ENCODE measurements at places on chromosomes 7 and 10. TPM values are rescaled to one million over a fixed set of nuclear protein-coding genes. Genes with fewer than 3 reads are reported as not detected.
A peak's percentile ranks its signal among the peaks of the same experiment; 100 is the strongest.

DNA sequence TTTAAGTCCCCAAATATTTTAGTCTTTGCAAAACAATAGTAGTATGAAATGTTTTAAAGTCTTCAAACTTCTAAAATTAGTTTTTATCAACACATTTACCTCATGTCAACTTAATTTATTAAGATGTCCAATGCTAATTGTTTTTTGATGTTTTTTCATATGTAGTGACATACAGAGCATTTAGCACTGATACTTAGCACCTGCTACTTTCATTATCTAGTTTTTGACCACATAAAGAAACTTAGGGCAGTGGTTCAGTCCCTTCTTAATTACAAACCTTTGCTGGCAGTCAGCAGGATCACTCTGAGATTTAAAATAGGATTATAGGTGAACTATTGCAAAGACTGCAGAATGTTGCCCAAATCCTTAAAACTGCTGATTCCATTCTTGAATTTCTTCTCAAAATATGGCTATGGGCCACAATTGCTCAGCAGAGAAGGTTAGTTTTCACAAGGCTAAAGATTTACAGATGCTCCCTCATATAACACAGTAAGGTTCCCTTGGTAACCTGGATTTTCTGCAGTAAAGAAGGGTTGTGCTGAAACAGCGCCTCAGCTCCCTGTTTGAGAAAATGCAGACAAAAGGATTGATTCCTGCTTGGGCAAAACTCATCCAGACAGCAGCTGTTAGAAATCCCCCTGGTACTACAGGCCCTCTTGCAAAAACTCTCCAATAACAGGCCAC lies 3.4 kb downstream of the GPR85 start:
- DNase-seq: peak; percentile 78

DNA sequence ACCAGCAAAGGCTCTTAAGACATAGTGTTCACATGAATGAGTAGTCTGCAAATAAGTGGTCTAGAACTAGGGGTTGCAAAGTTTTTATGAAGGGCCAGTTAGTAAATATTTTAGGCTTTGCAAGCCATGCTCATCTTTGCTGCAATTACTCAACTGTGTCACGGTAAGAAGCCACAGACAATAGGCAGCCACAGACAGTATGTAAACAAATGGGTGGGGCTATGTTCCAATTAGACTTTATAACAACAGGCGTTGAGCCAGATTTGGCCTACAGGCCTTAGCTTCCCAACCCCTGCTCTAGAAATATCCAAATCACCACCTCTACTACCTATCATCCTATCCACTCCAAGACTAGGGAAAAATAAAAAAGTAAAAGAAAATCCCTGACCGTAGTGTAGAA lies 9.2 kb downstream of the IKZF5 start:
- DNase-seq: no peak

- DNase-seq: no peak
Measured at GRCh38 chr7:14195871-14196270, 206.4 kb upstream of the ETV1 start.

DNA sequence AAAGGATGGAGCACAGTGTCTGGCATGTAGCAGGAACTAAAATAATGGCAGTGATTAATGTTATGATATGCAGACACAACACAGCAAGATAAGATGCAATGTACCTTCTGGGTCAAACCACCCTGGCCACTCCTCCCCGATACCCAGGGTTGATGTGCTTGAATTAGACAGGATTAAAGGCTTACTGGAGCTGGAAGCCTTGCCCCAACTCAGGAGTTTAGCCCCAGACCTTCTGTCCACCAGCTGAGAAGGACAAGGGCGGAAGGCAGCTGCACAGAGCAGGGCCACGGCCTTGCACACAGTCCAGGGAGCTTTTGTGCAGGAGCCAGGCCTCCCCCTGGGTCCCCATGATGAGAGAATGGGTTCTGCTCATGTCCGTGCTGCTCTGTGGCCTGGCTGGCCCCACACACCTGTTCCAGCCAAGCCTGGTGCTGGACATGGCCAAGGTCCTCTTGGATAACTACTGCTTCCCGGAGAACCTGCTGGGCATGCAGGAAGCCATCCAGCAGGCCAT lies at the start of gene RBP3:
TSS of gene RBP3 (plus strand) at position 226 of the 514 bp plus-strand sequence. CDS start at position 348, 122 bp downstream.
- peak; percentile 79 for DNase-seq

- no peak for DNase-seq
Measured at GRCh38 chr10:26806557-26806956, 54.2 kb downstream of the ABI1 start.

- no peak for DNase-seq
Measured at GRCh38 chr10:86599041-86599440, 55.3 kb upstream of the OPN4 start.

GRCh38 chr10:11742009-11742778 lies at the start of gene ECHDC3:
TSS of gene ECHDC3 (plus strand) at chr10:11742382. CDS start at chr10:11742577, 195 bp downstream.
- DNase-seq: peak; percentile 33

- no peak for DNase-seq
Measured at GRCh38 chr10:131817866-131818509, 82.8 kb upstream of the PPP2R2D start.

GRCh38 chr7:134618756-134619530 lies 27.7 kb upstream of the BPGM start:
- no peak for DNase-seq

GRCh38 chr10:84156768-84157167 lies 16.8 kb upstream of the GPR15LG start:
- no peak for DNase-seq

DNA sequence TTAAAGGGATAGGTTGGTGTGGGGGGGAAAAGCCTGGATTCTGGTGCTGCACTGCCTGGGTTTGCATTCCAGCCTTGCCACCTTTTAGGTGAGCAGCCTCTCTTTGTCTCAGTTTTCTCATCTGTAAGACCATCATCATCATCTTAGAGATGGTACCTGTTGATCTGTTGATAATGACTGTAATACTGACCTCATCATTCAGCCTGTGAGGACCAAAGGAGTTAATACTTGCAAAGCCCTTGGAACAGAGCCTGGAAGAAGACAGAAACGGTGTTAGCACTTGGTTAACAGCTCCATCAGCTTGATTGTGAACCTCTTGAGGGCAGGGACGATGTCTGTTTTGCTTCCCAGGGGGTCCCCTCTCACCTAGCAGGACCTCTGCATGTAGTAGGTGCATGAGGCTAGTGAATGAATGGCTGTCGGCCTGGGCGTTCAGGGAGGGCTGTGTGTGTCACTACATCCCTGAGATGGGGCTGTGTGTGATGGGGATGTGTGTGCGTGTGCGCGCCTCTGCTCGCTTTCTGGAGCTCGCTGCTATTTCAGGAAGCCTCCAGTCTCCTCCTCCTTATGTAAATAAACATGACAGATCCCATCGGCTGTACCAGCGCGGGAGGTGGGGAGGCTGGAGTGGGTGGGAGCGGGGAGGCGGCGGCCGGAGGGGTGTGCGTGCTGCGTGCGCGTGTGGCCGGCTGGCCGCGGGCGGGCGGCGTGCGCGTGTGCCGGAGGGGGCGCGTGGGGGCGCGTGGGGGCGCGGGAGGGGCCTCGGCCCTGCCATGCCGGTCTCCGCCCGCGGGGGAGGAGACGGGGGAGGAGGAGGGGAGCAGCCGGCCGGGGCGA lies 61.2 kb downstream of the NEURL1 start:
- peak; percentile 85 for DNase-seq

GRCh38 chr7:48179496-48180030 lies 8.3 kb downstream of the ABCA13 start:
- peak; percentile 91 for DNase-seq

DNA sequence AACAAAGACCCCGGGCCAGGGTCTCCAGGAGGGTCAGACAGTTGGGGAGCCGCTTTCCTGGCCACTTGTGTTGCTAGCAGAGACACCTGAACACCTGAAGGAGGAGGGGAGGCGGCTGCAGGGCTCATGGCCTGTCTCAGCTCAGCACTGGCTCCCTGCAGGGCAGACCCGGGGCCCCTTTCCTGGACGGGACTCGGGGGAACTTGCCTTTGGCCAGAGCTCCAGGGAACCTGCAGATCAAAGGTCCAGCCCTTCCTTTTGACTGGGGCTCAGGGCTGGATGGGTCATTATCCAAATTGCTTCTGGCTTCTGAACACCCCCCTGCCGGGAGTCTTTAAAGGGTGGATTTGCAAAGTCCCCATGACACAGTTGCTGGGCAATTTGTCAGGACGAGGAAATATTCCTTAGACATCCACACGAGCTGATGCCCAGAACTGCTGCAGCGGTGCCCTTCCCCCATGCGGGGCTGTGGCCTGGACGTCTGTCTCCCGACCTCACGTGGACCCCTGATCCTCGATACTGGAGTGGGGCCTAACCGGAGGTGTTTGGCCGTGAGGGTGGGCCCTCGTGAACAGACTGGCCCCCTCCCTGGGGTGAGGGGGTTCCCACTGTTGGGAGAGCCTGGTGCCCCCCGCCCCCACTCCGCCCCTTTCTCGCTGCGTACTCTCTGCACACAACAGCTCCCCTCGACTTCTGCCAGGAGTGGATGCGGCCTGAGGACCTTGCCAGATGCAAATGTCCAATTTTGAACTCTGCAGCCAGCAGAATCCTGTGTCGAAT lies 194.3 kb downstream of the ELFN1 start:
- peak; percentile 17 for DNase-seq

DNA sequence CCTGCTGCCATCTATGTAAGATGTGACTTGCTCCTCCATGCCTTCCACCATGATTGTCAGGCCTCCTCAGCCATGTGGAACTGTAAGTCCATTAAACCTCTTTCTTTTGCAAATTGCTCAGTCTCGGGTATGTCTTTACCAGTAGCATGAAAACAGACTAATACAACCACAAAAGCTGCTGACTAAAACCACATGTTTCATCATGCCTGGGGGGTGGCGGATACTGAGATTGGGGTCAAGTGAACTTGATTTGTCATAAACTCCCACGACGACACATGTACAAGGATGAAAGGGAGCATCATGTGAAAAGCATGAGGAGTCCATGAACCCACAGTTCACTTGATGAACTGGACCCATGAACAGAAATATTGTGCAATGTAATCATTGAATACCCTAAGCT lies 134.9 kb upstream of the ANK3 start:
- DNase-seq: no peak

DNA sequence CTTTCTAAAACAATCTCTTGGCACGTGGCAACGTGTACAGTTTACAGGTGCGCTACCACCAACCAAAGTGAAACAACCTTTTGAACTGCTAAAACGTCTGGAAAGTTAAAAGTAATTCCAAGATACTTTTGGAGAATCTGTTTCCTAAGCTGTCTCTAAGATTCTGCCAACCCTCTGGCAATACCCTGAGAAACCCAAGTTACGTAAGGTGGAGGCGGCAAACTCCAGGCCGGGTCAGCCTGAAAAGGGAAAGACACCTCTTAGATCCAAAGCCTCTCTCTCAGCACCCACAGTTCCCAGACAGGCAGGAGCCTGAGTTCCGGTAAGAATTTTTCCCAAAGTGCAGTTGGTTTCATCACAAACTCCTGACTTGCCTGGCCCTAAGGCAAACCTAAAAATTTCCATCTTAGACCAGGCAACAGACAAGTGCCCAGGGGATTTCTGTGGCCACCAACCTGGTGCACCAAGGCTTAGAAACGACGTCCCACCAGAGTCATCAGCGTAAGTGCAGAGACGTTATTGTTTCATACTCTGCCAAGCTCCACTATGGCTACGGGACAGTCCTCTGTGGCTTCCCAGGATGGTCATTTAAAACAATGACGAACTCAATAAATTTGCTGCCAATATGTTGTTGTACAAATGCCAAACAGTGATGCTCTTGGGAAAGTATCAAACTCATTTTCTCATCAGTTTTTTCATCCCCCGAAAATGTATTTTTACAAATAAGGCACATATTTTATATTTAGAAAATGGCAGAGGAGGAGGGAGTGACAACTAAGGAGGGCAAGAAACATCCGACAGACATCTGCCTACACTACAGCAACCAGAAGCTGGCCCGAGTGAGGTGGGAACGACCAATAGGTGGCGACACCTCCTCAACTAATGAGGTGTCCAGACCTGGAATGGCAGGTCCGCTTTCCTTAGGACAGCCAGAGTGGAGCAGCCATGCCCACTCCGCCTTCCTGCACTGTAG lies 205.8 kb upstream of the FRMD4A start:
- peak; percentile 59 for DNase-seq

DNA sequence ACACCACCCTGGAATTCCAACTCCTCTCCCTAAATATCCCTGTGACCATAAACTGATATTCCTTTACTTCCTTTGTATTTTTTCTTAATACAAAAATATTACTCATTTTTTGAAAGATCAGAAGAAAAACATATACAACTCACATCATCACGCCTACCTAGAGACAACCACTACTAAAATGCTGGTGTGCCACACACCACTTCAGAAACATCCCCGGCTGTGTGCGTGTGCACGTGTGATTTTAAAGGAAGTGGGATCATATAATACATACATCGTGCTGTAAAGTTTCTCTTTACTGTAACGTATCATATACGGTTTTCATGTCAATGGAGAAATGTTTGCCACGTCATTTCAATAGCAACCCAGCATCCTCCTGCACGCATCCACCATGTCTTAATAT lies 76.5 kb downstream of the ITIH5 start:
- DNase-seq: no peak

- no peak for DNase-seq
Measured at GRCh38 chr7:132379292-132379691, 197.0 kb downstream of the PLXNA4 start.

DNA sequence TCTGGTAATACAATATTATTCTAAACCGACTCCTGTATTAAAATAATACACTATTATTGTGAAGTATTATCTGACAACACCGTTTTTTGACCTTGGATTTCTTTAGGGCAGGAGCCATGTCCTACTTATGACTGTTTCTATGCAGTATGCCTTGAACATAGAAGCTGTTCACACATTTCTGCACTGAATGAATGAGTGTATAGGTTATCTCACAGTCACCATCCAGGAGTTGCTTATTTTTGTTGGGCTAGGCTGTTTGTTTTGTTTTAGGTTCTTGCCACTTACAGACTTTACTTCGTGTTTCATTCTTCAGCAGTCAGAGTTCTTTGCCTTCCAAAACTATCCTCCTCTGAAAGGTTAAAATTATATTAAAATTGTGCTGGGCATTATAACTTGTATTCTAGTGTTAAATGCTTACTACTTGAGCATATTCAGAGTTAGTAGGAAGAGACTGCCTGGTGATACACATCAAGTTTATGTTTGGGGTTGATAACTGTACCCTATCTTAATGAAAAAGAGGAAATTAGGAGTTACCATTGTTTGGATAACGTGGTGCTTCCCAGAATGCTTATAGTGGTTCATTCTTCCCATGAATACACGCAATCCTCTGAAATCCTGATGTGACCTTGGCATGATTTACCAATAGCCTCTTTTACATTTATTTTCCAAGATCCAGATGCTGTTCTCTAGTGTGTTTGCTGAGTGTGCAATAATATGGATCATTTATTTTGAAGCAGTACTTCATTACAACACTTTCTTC lies 1.7 kb downstream of the RALA start:
- no peak for DNase-seq

KLF14 gene
- not detected for total RNA-seq

LRGUK gene
- total RNA-seq: 0.43 TPM

IKZF5 gene
- 1.0 TPM for total RNA-seq

SP4 gene
- total RNA-seq: 13.8 TPM

C7orf57 gene
- total RNA-seq: 0.47 TPM

ING3 gene
- total RNA-seq: 18.9 TPM

IGF2BP3 gene
- total RNA-seq: 69.7 TPM

DLX6 gene
- not detected for total RNA-seq

CREB3L2 gene
- 4.1 TPM for total RNA-seq

ARMS2 gene
- total RNA-seq: not detected
